NCI-H187 (cell line): ENCODE measurements at places on chromosomes 1 and 21.

GRCh38 chr21:26332867-26333266 is 162.3 kb upstream of the APP start:
- DNase-seq = no peak

DNA sequence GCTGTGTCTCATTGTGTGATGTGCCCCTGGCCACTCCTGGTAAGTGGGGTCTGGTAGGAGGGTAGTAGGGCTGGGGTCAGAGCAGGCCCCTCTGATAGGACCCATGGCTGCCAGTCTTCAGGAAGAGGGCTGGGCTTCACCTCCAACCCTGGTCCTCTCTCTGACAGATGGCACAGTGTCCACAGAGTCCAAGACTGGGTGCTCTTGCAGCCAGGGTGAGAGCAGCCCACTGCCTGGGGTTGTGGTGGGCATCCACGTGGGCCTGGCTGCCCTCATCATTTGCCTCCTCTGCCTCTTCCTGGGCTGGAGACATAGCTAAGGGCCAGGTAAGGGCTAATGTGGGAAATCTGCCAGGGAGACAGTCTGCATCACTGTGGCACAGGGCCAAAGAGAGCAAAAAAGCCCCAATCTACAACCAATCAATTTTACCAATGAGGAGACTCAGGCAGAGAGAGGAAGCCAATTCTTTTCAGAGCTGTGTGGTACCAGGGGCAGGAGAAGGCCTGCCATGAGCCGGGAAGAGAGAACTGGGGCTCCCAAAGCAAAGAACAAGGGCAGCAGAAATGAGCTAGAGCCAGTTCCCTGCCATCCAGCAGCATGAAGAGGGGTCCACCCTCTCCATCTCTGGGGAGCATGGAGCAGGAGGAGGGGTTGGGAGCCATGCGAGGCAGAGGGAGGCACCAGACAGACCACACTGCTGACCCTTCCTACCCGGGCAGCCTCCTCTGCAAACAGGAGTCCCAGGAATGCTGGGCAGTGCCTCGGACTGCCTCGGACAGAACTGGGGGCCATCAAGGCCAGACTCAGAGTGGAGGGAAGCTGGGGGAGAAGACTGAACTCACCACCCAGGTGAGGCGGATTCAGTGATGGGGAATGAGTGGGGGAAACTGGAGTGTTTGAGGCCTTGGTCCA is 26.8 kb downstream of the SLC27A3 start:
- no peak for DNase-seq

DNA sequence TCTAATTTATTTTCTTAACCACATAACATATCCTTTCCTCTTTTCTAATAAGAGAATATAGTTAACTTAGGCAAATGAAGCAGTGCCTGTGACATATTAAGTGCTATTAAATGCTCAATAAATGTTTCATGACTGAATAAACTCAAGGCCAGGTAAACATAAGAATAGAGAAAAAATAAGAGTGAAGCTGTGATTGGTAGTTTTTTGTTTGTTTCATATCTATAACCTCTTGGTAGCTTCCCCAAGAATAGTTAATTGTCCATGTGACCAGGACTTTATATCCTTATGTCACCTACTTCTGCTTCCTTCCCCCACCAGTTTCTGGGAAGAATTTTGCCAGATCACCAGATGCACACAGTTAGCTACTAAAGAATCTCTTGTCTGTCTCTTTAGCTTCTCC is 295.1 kb upstream of the ST6GALNAC5 start:
- no peak for DNase-seq

DNA sequence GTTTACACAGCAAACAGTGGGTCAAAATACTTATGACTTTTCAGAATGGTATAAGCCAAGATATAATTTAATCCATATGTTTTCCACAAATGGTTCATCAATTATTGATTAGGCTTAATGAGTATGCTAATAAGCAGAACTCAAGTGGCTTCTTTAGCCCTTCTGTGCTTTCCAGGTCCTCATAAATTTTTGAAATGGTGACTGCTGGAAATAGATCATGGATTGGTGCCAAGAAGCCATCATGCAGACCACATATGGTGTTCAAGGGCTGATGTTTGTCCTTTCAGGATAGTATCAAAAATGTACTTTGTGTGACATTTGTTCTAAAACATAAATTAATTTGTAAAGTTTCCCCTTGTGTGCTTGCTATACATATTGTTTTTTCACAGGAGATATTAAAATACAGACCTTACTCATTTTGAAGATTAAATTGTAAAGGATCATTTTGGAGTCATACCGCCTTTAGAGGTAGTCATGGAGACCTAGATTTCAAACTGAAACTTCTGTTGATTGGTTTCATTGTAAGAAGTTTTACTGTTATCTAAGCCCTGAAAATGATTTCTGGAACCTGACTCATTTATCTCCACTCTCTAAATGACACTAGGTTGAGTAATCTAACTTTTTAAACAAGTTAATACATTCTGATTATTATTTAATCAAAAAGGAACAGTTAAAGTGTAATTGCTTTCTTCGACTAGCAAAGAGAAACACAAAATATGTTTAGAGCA is 507.9 kb downstream of the PLA2G4A start:
- DNase-seq = no peak

GRCh38 chr1:230064283-230064682 is 2.8 kb upstream of the GALNT2 start:
- no peak for DNase-seq

- no peak for DNase-seq
These were observed 95.8 kb upstream of the USH2A start for GRCh38 chr1:216518844-216519627.

- no peak for DNase-seq
These were observed 68.7 kb downstream of the TEX35 start for GRCh38 chr1:178581351-178582303.

GRCh38 chr1:2135441-2135841 is 59.1 kb downstream of the FAAP20 start:
- no peak for DNase-seq

DNA sequence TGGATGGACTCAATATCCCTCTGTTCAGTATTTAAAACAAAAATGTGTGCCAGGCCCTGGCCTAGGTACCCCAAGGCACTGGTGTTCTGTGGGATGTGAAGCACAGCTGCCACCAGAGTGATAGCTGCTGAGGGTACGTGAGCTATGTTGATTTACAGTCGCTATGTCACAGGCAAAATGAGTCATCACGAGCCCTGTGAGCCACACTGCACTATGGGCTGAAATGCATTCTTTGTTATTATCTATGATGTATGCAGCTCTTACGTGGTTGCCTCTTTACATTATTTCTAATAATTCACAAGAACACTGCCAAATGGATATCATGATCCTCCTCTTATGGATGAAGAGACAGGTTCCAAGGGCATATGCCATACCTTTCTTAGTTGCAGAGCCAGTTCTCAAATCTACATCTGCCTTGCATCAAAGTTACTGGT is 2.1 kb downstream of the TEX38 start:
- no peak for DNase-seq

DNA sequence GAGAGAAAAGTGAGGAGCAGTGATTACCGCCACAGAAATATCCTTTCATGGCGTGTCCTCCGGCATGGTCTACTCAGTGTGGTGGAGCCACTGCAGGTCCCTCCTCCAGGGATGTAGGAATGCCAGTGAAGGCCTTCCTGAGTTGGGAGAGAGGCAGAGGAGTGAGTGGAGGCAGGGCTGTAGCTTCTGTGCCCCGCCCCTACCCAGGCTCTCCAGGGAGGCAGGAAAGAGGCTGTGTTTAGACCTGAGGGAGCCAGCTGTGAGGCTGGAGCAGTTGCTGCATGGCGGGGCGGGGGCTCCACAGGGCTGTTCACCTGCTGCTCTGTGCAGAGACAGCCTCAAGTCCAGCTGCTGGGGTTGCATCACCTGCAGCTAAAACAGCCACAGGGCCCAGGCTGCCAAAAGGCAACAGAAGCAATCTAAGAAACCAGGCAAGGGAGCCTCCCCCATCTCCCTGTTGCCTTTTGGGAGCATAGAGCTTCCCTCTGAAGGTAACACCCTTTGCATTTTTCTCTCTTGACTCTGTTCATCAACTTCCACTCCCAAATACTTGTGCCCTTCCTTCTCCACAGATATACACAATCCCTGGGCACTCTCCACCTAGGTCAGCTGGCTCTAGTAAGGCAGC is 801 bp upstream of the ANXA9 start:
- DNase-seq = peak; percentile 92

DNA sequence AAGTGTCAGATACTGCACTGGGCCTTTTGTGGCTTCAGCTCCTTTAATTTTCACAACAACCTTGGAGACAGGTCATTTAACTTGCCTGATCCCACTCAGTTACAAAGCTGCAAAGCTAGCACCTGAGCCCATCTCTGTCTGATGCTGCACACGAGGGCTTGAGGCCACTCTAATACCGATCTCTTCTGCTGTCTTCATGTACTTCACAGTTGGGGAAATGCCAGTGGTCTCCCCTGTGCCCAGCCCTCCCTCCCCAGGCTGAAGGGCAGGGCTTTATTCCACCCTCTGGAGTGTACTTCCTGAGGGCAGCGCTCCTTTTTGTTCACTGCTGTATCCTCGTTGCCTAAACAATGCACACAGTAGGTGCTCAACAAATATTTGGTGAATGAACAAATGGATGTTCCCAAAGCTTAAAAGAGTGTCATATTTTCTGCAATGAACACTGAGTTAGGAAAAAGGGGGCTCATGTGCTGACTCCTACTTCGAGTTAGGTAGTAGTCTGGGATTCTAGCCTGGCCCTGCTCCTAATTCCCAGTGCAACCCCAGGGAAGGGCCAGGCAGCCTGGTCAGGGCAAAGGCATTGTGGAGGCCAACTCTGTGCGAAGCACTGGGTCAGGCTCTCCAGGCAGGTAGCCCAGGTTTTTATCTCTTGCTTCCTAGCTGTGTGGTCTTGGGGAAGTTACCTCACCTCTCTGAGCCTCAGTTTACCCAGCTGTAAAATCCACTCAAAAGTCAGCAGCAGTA is 1.1 kb downstream of the TMCO4 start:
- DNase-seq = no peak

DNA sequence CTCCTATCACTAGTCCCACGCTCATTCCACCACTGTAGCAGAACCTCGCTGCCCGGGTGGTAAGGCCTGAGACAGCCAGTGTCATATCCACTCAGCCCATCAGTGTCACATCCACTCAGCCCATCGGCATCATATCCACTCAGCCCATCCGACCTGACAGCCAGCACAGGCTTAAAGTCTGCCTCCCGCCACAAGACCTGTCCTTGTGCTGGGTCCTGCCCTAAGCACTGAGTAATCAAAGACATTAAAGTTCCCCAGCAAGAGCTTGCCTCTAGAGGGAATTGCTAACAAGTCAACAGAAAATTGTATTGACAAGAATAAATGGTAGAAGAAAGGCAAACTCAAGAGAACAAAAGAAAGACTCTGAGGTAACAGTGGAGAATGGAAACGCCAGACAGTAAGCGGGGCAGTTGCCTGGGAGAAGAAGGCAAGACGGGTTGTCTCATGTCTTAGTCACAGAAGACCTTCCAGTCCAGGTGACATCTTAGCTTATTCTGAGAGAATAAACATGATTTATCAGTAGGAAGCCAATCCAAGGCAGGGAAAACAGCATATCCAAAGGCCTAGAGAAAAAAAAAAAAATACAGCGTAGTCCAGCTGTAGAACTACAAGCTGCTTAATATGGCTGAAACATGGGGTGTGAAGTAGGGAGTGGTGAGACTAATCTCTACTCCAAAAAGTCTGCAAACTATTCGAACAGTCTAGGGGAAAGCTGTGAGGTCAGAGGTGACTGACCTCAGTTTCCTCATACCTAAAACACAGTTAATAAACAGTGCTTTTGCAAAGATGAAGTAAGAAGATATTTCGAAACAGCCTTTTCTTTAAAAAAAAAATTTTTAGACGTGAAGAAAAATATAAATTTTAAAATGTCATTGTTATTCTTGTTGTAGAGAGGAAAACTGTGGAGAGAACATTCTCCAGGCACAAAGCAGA is 1.1 kb downstream of the ITLN1 start:
- no peak for DNase-seq

GRCh38 chr1:207810606-207811295 is 58.9 kb downstream of the CD46 start:
- no peak for DNase-seq

DNA sequence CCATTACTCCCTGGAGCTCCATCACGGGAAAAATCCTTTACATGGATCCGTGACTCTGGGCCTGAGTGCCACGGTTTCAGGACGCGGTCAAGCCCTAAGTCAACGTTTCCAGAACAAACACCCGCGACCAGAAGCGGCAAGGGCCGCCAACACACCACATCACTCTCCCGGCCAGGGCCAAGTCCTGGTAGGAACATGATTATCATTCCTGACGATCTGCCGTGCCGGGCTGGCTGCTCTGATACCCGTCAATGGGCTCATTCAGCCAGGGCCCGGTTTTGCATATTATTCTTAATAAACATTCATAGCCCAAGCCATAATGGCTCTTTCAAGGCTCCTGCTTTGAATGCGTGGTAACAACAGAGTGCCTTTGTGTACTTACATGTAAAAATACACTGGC is 44.6 kb upstream of the SIM2 start:
- DNase-seq = no peak

GRCh38 chr1:27001570-27002360 is 8.3 kb downstream of the TRNP1 start:
- DNase-seq = no peak

- DNase-seq = no peak
These were observed 82.3 kb upstream of the CACHD1 start for GRCh38 chr1:64387389-64388285.

DNA sequence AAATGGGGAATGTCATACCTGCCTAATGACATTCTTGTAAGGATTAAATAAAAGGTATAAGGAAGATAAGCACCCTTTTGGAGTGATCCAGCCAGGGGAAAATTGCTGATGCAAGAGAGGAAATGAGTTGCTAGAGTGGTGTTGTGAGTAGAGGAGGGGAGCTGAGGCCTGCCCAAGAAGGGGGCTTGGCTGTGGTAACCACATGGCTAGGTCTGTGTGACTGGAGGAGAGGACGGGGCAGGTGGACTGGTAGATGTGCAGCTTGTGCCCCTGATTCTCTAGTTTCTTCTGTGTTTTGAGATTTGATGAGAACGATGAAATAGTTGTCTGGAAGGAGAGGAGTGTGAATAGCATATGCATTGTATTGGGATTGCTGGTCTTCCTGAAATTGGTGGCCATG is 6.6 kb downstream of the TXLNA start:
- no peak for DNase-seq

DNA sequence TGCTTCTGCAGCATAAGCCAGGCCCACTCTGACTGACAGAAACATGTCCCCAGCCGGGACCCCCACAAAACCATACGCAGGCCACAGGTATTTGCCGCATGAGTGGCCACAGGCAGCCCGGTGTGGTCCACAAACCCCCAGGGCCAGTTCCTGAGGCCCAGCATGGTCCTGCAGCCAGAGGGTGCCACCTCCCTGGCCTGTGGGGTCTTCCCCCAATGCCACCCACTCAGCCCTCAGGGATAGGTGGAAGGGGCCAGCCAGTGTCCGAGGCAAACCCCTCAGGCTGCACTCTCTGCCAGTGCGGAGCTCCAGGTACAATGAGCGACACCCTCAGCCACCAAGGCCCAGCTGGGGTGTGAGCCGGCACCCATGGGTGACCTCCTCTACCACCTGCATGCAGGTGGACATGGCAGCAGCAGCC is 43.5 kb downstream of the UBE2G2 start:
- no peak for DNase-seq

GRCh38 chr21:17488620-17489019 is 24.2 kb upstream of the CXADR start:
- DNase-seq = no peak

- DNase-seq = no peak
These were observed 17.4 kb downstream of the ADARB1 start for GRCh38 chr21:45091550-45092322.
